Natural killer cell (primary cell): ENCODE measurements at places on chromosomes 7 and 10. TPM values are rescaled to one million over a fixed set of nuclear protein-coding genes. Genes with fewer than 3 reads are reported as not detected.
A peak's percentile ranks its signal among the peaks of the same experiment; 100 is the strongest.

The UNC5B gene
- total RNA-seq: 0.09 TPM

The BNIP3 gene
- total RNA-seq: 12.9 TPM

The CALY gene
- total RNA-seq: not detected

The RBP3 gene
- not detected for total RNA-seq

The ASIC3 gene
- total RNA-seq: 5.9 TPM

The FFAR4 gene
- total RNA-seq: not detected

The PRKAR2B gene
- total RNA-seq: 4.0 TPM

The TAS2R3 gene
- total RNA-seq: not detected

The DKK1 gene
- not detected for total RNA-seq

The GRID2IP gene
- total RNA-seq: 0.39 TPM

The GBX1 gene
- total RNA-seq: not detected

DNA sequence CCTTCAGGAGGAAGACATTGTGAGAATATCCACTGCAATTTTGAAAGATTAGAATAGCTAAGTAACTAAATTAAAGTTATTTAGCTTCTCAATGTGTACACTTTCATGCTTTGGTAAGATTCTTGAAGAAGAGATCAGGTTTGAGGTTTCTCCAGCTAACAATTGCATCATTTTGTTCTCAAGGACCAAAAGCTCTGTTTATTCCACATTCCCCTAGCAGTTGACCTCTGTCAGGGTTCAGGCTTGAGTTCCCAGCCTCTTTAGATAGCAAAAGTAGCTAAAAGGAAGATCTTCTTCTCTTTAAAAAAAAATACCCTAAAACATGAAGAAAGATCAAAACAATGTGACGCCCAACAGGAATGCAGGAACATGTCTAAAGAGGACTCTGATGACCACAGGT is 179.4 kb upstream of the IGFBP3 start:
- no peaks in the 10 kb centered on the region for H3K36me3 ChIP-seq
- no peak overlapping the region for H3K4me3 ChIP-seq
- DNase-seq: no peak
- H3K4me1 ChIP-seq: no peaks in the 10 kb centered on the region
- H3K27ac ChIP-seq: no peak overlapping the region

DNA sequence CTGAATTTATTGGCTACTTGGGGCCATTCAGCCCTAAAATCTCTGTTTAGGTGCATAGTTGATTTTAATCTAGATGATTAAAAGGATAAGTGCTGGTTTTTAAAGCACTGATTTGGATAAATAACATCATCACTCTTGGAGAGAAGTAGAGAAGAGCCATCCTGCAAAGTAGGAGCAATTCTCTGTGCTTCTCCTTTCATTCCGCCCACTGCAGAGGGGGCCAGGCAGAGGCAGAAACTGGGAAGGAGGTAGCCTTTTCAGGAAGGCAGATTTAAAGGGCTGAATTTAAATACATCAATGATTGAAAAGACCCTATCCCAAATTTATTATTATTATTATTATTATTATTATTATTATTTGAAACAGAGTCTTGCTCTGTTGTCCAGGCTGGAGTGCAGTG is 14.1 kb downstream of the MAP3K8 start:
- H3K4me3 ChIP-seq: no peak overlapping the region
- H3K27ac ChIP-seq: no peak overlapping the region
- DNase-seq: no peak
- peaks cover 78% of the 10 kb centered on the region for H3K36me3 ChIP-seq
- H3K27me3 ChIP-seq: no peaks in the 10 kb centered on the region

- H3K4me1 ChIP-seq: peaks cover 25% of the 10 kb centered on the region
- H3K4me3 ChIP-seq: no peak overlapping the region
- no peaks in the 10 kb centered on the region for H3K27me3 ChIP-seq
- no peak overlapping the region for H3K27ac ChIP-seq
- no peak for DNase-seq
These were observed 75.5 kb downstream of the CARD11 start for GRCh38 chr7:2968176-2968575.

DNA sequence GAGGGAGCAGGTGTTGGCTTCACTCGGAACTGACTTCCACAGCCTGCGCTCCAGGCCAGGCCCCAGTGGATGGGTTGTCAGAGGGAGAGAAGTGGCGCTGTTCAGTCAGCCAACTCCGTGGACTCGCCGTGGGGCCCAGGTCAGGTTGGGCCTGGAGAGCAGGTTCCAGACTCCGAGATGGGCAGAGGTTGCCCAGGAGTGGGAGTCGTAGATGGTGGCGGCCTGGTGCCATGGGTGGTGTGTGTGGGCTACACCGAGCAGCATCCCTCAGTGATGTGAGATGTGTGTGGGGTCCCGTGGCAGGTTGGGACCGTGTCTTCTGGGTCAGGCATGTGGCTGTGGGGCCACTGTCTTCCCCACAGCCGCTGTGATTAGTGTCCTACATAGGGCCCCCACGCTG is 10.4 kb downstream of the ZNF316 start:
- H3K4me1 ChIP-seq: no peaks in the 10 kb centered on the region
- no peak for DNase-seq
- peaks cover 45% of the 10 kb centered on the region for H3K36me3 ChIP-seq
- no peak overlapping the region for H3K27ac ChIP-seq
- no peaks in the 10 kb centered on the region for H3K27me3 ChIP-seq
- H3K4me3 ChIP-seq: no peak overlapping the region

DNA sequence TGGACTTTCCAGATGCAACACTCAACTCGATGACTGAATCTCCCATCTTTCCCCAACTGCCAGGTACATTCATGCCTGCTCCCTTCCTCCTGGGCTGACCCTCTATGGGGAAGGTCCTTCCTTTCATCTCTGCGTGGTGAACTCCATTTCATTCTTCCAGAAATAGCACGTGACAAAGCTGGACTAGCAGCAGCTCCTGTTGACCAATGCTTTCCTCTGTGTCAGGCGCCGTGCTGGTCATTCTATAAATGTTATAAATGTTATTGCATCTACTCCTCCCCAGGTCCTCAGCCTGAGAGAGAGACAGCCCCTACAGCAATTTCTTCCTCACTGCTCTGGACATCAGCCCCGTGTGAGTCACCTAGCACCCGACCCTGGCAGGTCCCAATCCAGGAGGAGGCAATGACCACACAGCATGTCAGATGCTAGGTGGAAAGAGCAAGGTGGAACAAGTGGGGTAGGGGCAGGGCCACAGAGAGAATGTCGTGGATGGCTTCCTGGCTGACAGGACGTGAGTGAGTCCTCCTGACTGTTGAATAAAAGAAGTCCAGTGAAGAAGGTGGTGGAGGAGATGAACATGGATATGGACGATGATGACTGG is 178.1 kb downstream of the ADAM12 start:
- H3K4me3 ChIP-seq: no peak overlapping the region
- no peak for DNase-seq
- no peaks in the 10 kb centered on the region for H3K4me1 ChIP-seq
- no peaks in the 10 kb centered on the region for H3K27me3 ChIP-seq

DNA sequence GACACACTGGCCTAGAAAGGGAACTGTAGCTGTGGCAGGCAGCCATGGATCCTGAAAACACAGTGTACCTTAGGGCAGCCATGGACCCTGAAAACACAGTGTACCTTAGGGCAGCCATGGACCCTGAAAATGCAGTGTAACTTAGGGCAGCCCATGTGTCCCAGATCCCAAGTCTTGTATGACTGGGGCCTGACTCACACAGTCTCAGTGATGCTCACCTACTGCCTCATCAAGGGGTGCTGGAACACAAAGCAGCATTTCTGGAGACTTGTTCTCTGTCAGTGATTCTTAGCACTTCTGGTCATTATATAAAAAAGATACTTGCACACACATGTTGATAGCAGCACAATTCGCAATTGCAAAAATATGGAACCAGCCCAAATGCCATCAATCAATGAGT is 70.2 kb upstream of the LAMB4 start:
- no peak overlapping the region for H3K27ac ChIP-seq
- no peak for DNase-seq
- no peaks in the 10 kb centered on the region for H3K36me3 ChIP-seq
- no peaks in the 10 kb centered on the region for H3K27me3 ChIP-seq
- no peak overlapping the region for H3K4me3 ChIP-seq

GRCh38 chr7:116522247-116522646 is 2.6 kb upstream of the CAV1 start:
- H3K27me3 ChIP-seq: peaks cover 39% of the 10 kb centered on the region

DNA sequence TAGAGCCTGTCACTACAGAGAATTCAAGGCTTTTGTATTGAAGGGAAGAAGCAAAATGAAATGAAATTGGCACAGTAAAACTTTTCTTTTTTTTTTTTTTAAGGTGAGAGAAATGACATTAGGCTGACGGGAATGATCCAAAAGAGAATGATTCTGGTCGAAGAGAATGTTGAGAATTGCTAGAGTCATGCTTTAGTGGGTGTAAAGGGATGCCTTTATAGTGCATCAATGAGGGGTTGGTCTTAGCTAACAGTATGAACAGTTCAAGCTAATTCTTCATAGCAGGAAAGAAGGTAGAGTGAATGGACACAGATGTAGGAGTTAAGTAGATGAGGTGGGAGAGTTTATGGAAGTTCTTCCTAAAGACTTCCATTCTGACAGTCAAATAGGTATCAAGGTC is 32.3 kb upstream of the LSM8 start:
- no peak overlapping the region for H3K4me3 ChIP-seq
- DNase-seq: no peak
- H3K4me1 ChIP-seq: no peaks in the 10 kb centered on the region
- H3K27me3 ChIP-seq: no peaks in the 10 kb centered on the region
- no peaks in the 10 kb centered on the region for H3K36me3 ChIP-seq

DNA sequence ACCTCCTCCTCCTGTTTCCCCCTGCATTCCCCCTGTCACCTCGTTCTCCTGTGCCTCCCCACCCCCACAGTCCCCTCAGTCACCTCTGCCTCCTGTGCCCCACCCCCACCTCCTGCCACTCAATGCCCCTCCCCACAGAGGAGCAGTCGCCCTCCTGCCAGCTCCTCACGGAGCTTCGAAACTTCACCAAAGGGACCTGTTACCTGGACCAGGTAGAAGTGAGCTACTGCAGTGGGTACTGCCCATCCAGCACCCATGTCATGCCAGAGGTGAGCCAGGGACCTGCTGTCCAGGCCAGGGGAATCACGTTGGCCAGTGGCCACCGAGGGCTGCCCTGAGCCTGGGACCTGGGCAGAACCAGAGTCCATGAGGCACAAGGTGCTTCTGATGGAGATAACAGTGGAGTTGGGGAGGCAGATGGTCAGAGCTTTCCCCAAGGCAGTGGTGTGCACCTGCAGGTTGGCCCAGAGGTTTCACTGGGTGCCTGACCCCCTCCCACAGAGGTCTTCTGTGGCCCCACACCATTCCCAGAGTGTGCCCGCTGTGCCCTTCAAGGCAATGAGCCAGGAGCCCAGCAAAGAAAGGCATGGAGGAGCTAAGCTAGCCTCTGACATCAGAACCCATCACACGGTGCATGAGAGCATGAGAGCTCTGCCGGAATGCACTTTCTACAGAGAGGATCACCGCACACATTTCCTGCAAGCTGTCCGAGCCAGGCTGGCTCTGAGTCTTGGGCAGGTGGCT is 7.0 kb upstream of the ZNF862 start:
- no peaks in the 10 kb centered on the region for H3K36me3 ChIP-seq
- no peak overlapping the region for H3K4me3 ChIP-seq
- no peak overlapping the region for H3K27ac ChIP-seq
- no peaks in the 10 kb centered on the region for H3K4me1 ChIP-seq

- no peak overlapping the region for H3K27ac ChIP-seq
- H3K36me3 ChIP-seq: no peaks in the 10 kb centered on the region
- no peak overlapping the region for H3K4me3 ChIP-seq
- no peak for DNase-seq
- no peaks in the 10 kb centered on the region for H3K27me3 ChIP-seq
- H3K4me1 ChIP-seq: no peaks in the 10 kb centered on the region
These were observed 88.1 kb downstream of the HIP1 start for GRCh38 chr7:75650681-75651080.

GRCh38 chr7:144454256-144455039 is 51.0 kb upstream of the NOBOX start:
- H3K4me1 ChIP-seq: no peaks in the 10 kb centered on the region
- H3K4me3 ChIP-seq: no peak overlapping the region
- no peak overlapping the region for H3K27ac ChIP-seq
- peaks cover 3% of the 10 kb centered on the region for H3K36me3 ChIP-seq

DNA sequence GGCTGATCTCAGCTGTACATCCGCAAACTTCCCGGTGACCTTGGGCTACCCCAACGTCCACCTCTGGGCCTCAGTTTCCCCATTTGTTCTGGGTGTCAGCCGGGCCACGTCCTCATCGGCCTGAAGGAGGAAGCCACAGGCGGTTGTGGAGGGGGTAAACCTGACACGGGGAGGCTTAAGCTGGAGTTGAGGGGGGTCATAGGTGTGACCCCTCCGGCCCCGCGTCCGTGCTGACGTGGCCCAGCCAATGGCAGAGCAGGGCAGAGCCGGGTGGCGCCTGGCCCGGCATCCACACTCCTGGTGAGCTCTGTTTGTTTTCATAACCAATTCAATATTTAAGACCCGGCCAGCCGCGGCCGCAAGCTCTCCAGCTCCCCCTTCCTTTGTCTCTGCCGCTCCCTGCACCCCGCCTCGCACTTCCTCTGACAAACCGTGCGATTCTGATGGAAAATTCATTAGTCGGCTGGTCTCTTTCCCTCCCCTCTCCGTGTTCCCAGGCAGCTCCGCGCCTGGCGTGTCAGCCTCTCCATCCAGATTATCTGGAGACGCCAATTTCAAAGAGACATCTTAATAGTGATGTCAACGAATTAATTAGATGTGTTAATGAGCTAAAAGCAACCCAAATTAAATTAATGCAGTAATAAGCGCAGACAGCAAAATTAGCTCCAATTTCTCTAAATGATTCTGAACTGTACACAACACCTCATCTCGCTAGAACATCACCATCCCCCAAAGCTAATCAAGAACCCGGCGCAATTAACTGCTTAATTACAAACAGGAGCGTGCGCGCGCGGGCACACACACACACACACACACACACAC is 55.4 kb downstream of the MICALL2 start:
- H3K27ac ChIP-seq: no peak overlapping the region
- H3K4me1 ChIP-seq: peaks cover 3% of the 10 kb centered on the region
- H3K27me3 ChIP-seq: peaks cover 12% of the 10 kb centered on the region
- H3K36me3 ChIP-seq: no peaks in the 10 kb centered on the region

GRCh38 chr10:68348265-68348741 is 15.6 kb upstream of the PBLD start:
- peak; percentile 78 for DNase-seq
- H3K36me3 ChIP-seq: peaks cover 33% of the 10 kb centered on the region
- H3K27ac ChIP-seq: no peak overlapping the region
- H3K27me3 ChIP-seq: no peaks in the 10 kb centered on the region

DNA sequence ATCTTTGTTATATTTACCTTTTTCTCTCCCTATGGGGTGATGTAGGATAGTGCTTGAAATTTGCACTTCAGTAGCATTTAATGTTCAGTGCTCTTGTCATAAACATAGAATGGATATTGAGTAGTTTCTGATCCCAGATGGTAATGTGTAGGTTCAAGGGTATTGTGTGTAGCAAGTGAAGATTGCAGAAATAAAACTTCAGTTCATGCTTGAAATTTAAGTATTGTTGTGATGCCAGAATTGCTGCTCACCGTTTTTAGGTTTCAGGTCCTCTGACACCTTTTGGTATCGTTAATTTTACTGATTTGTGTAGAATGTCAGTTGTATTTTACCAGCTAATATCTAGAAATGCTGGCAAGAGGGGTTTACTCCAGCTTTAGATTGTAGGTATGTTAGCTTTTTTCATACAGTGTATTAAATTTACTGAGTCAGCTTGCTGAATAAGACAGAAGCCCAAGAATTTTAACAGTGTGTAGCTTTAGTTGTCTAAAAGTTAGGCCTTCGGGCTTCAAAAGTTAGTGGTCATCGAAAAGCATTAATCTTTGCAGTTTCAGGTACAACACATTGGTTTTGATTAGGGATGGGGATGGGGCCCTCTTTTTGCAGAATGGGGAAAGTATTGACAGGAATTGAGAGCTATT is 1.9 kb downstream of the PTEN start:
- H3K27me3 ChIP-seq: no peaks in the 10 kb centered on the region
- peaks cover 14% of the 10 kb centered on the region for H3K4me1 ChIP-seq
